HT-29 (cell line): ENCODE measurements at places on chromosomes 3 and 15. TPM values are rescaled to one million over a fixed set of nuclear protein-coding genes. Genes with fewer than 3 reads are reported as not detected.
A peak's percentile ranks its signal among the peaks of the same experiment; 100 is the strongest.

DNA sequence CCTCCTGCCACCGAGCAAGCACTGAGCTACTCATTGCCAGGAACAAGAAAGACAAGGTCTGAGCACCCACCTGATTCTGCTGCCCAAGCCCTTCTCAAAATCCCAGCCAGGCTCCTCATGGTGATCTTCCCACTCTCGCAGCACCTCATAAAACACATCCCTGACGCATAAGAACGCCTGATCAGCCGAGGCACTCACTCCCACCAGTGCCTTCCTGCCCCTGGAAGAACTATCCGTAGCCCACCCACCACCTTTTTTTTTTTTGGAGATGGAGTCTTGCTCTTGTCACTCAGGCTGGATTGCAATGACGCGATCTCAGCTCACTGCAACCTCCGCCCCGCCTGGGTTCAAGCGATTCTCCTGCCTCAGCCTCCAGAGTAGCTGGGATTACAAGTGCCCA, 3.9 kb downstream of the CDAN1 start:
- DNase-seq: no peak

DNA sequence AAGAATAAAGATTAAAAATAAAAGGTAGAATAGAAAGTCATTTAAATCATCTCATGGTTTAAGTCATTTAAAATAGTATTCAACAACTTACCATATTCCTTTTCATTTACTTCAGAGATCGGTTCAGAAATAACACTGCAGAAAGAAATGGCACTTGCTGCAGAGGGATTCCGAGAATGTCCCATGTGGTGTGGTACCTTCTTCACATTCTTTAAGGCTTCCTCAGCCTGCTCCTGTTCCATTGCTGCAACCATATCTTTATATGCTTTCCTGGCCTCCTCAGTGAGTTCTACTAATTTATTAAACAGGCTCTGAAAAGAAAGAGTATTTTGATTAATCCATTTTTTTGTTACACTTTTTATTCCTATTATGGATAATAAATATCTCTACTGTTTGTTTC, 32.6 kb upstream of the SHC4 start:
- no peak for DNase-seq

GRCh38 chr3:98521897-98522543, 682 bp downstream of the CLDND1 start:
- DNase-seq: peak; percentile 78

DNA sequence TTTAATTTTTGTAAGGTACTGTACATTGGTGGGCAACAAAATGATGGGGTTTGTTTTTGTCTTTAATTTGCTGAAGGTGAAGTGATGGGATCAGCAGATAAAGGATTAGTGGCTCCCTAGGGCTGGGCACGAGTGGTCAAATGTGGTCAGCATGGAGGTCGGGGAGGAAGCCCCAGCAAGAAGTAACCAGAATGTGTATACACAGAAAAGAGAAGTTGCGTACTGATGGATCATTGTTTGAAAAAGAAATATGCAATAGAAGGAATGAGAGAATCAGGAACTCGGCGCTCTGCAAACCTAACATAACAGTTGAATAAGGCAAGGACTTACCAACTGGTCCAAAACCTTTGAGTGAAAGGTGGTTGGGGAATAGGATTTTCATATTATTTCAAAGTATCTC, 1.5 kb downstream of the TMOD2 start:
- DNase-seq: no peak

DNA sequence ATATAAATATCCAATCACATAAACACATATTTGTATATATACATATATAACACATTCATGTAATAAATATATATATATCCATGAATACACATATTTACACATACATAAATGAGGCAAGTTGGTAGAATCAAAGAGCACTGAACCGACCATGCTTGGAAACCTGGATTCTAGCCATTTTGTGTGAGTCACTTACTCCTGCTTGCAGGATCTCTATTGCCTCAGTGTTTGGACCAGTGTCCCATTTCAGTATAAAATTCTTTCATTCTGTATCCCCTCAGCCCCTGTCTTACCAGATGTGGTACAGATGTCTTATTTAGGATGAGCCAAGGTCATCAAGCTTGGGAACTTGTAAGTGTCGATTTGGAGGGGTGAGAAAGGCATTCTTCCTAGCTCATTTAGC, 391.4 kb upstream of the FRG2C start:
- DNase-seq: no peak

HIGD2B gene
- total RNA-seq: 1.0 TPM in 1 of 2 replicates, not detected in the other

- DNase-seq: no peak
Measured at GRCh38 chr3:105473521-105474223, 107.0 kb downstream of the ALCAM start.

TMEM202 gene
- total RNA-seq: not detected in 2 replicates

- DNase-seq: no peak
Measured at GRCh38 chr3:53729159-53729558, 117.1 kb downstream of the CHDH start.

GABRA5 gene
- total RNA-seq: not detected in 2 replicates

EFCC1 gene
- 0.25 TPM in 1 of 2 replicates, not detected in the other for total RNA-seq

DNA sequence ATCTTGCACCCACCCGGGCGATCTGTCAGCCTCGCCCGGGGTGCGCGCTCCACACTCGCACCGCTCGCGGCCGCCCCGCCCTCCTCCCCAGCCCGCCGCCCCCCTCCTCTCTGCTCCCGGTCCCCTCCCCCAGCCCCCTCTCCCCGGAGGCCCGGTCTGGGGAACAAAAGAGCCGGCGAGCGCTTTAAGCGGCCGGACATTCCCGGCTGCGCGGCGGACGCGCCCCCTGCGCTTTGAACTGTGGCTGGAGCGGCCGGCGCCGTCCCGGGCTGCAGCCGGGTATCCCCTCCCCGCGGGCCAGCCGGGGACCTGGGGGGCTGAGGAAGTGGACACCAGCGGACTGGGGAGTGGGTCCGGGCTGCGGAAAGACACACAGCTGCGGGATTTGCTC, at the start of gene IGDCC3:
TSS of gene IGDCC3 (minus strand) at position 27 of the 391 bp plus-strand sequence. CDS start 214 bp downstream, outside the sequence.
- no peak for DNase-seq

CDC25A gene
- 16.3 and 33.6 TPM in 2 replicates for total RNA-seq

DNA sequence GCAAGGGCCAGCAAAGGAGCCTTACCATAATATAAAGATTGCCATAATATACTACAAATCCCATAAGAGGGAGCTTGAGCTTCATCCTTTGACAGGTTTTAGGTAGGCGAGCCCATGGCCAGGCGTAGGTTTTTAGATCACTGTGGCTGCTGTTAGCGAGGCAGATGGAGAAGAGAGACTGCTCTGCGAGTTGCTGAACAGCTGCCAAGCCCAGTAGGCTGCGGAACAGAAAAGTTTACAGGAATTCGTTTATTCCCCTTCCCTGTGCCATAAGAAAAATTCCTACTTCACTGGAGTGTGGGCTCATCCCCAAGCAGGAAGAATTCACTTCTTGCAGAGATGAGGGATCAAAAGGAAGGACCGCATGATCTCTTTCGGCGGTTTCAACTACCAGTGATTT, 30.5 kb downstream of the TMED3 start:
- no peak for DNase-seq

CELSR3 gene
- 9.9 and 12.5 TPM in 2 replicates for total RNA-seq

GRCh38 chr3:41173926-41174885, 25.1 kb upstream of the CTNNB1 start:
- no peak for DNase-seq

DNA sequence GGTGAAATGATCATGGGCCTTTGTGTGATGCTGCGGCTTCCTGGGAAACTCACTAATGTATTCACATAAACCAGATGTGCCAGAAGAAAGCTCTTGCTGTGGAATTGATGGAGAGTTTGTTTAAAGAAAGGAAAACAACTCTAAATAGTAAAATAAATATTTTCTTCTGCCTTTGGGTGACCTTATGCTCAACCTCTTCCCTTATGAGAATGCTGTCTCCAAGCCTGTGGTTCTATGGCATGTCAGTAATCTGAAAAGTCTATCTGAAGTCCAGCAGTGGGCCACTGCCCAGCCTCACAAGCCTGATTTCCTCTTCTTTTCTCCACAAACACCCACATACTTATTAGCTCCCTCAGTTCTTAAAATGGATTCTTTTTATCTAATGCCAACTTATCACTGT, 49.9 kb upstream of the PHLDB2 start:
- no peak for DNase-seq

DNA sequence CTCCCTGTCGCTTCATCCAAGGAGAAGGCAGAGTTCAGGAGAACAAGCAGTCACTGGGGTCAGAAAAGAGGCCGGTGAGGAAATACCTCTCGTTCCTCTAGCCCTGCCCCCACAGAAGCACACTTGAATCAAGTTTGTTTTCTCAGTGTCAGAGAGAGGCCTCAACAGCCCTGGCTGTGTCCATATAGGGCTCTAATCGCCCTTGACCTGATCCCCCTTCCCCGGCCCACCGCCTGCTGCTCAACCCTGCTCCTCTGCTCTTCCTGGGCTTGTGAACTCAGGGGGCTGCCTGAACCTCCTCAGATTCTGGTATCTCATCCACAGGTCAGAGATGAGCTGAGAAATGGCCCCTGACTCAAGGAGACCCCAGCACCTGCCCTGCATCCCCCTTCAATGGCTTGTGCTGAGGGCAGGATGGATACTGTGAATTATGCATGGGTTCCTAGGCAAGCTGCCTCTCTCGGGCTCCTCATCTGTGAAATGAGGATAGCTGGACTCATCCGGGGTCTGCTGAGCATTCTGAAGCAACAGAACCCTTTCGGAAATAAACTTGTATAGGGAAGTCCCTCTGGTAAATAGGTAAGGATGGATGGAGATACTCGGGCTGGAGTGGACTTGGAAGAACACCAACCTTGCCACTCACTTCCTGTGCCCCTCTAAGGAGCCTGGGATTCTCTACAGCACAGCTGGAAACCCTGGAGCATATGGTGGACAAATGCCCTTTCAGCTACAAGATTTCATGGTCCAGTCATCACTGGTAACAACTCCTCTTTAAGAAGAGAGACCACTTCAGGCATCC, 147.5 kb downstream of the STT3B start:
- DNase-seq: no peak

TTC21A gene
- total RNA-seq: 1.6 and 2.1 TPM in 2 replicates

LYZL4 gene
- total RNA-seq: not detected in 2 replicates

DNA sequence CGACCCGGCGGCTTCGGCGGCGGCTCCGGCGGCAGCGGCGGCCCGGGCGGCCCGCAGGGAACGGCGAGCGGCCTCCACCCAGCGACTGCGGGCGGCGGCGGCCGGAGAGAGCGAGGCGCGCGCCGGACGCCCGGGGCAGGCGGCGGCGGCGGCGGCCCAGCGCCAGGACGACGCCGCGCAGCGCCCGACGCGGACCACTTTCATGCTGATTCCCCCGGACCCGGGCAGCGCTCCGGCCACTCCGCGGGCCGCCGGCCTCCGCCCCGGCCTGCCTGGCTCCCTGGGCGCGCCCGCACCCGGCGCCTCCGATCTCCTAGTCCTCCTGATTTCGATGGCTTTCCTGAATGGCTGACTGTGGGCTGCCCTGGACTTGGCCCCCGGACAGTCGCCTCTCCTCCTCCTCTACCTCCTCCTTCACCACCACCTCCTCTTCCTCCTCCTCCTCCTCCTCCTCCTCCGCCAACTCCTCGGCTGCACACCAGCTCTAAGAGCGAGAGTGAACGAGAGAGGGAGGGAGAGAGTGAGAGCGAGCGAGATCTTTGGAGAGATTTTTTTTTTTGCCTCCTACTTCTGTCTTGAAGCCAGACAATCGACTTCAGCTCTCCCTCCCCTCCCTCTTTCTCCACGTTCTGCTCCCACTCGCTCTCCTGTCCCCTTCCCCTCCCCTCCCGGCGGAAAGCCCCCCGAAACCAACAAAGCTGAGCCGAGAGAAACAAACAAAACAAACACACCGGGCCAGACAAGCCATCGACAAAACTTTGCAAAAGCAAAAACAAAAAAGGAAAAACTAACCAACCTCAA, 844 bp downstream of the NR2F2 start:
- peak; percentile 66 for DNase-seq

FEZF2 gene
- total RNA-seq: not detected in 2 replicates
